ENCODE measurements at places on chromosomes 6 and 20.
A peak's percentile ranks its signal among the peaks of the same experiment; 100 is the strongest.

- DNase-seq: no peak
These were observed 483.8 kb upstream of the JARID2 start for GRCh38 chr6:14762077-14762476.

DNA sequence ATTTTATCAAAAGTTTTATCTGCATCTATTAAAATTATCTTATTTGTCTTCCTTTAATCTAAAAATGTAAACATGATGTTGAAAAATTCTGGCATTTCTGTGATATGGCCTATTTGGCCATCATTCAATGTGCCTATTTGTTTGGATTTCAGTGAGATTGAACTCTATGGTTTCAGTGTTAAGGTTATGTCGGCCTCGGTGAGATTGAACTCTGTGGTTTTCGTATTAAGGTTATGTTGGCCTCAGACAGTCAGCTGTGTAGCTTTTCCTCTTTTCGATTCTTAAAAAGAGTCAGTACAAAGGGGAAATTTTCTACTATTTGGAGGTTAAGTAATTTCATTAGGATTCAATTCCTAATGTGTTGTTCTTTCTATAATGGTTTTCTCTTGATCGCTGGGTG is 320.6 kb downstream of the PACRG start:
- DNase-seq: no peak

DNA sequence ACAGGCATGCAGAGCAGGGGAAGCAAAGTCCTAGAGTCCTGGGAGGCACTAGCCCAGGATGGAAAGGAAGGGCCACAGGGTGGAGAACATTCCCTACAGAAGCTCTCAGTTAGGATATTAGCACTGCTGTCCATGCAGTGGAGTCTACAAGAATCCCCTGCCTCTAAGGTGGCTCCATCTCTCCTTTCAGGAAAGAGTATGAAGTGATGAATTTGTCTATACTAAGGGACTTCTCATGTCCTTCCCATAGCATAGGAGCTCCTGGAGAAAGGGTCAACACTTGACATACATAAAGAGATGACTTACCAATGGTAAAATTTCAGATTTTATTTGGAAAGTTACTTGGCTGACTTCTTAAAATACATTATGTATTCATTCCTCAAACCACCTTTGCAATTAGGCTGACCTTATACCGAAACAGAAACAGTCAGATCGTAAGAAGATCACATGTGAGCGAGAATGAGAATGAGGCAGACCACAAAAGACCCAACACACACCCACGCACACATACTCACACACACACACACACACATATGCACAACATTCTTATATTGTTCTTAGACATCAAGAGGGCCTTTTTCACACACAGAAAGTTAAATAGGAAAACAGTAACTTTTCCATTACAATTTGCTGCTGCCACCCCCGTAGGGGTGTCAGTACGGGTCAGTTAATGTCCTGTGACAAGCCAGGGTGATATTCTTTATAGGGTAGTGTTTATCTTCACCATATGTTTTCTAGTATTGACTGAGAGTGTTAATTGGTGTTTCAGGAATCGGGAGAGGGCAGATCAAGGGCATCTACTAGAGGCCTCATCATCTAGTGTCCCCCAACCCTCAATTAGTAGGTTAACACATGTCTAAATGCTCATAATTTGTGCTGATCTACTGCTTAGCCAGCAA is 159.4 kb downstream of the FAXC start:
- no peak for DNase-seq

GRCh38 chr6:137892271-137892708 is 25.2 kb downstream of the TNFAIP3 start:
- no peak for DNase-seq

DNA sequence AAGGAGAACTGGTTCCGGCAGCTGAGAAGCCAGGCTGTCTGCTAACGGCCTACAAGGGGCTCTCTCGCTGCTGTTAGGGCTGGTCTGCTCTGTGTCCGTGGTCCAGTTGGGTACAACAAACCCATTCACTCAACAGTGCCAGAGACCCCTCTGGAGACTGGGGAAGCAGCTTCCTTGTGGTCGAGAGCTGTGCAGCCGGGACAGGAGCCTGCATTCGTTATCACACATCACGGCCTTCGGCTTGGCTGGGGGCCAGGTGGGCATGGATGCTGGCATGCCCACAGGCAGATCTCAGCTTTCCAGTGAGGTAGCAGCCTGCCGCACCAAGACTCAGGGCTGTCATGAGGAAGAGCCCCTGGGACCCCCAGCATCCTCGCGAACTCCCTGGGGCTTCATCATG is 124.7 kb downstream of the PREX1 start:
- DNase-seq: no peak

DNA sequence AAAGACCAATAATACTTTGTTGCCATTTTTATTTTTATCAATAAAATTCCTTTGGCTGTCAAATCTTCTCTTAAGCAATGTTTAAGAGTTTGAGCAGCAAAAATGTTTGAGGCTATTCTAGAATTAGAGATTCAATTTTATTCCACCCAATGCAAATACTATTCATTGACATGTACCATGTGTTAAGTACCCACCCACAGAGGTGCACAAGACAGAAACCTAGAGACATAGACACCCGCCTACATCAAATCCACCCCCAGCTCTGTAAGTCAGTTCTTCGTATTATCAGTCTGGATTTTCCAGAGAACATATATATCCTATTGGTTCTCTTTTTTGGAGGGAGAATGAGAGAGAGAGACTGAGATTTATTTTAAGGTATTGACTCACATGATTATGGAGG is 463.7 kb downstream of the EPM2A start:
- no peak for DNase-seq

GRCh38 chr20:32528905-32529670 is 56.0 kb downstream of the NOL4L start:
- DNase-seq: no peak

GRCh38 chr20:38315290-38315966 is 11.5 kb downstream of the BPI start:
- peak; percentile 9 for DNase-seq

GRCh38 chr6:124423621-124424020 is 538.6 kb upstream of the RNF217 start:
- DNase-seq: no peak

All from A673 (cell line).